Upper lobe of right lung (tissue), 1 donor: ENCODE measurements at places on chromosomes 4 and X. TPM values are rescaled to one million over a fixed set of nuclear protein-coding genes. Genes with fewer than 3 reads are reported as not detected.

GAGE13 gene
- total RNA-seq: not detected

DNA sequence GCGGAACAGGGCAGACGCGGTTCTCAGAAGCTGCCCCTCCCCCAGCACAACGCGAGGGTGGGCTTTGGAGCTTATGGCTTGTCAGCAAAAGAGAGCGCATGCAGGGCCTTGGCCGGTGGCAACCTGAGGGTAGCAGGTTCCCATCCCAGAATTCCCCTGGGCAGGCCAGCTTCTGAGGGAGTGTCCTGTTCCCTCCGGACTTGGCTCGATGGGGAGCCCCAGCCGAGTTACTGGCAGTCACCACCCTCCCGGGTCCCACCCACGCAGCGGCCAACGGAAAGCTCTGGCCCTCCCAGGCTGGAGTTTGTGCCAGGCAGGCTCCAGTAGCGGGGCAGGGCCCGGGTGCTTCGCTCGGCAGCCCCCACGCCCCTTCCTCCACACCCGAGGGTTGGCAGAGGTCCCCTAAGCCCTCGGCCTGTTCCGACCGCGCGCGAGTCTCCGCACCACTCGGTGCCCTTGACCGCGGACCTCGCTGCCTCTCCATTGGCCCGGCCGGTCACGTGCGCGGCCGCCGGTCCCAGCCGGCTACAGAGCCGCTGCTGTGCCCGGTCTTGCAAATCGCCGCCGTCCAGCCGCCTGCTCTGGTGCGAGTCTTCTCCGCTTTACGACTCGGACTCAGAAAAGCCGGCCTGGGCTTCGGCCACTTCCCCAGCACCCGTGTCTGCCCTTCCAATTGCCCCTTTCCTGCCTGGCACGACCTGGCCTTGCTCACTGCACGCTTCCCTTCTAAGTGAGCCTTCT, 20.9 kb upstream of the MTM1 start:
- peak overlapping the region; percentile 85 for H3K27ac ChIP-seq
- H3K36me3 ChIP-seq: no peaks in the 10 kb centered on the region
- H3K27me3 ChIP-seq: no peaks in the 10 kb centered on the region
- peaks cover 4% of the 10 kb centered on the region for H3K4me1 ChIP-seq
- peak overlapping the region; percentile 43 for H3K4me3 ChIP-seq

ZNF732 gene
- 0.23 TPM for total RNA-seq

PPAT gene
- 5.8 TPM for total RNA-seq

DNA sequence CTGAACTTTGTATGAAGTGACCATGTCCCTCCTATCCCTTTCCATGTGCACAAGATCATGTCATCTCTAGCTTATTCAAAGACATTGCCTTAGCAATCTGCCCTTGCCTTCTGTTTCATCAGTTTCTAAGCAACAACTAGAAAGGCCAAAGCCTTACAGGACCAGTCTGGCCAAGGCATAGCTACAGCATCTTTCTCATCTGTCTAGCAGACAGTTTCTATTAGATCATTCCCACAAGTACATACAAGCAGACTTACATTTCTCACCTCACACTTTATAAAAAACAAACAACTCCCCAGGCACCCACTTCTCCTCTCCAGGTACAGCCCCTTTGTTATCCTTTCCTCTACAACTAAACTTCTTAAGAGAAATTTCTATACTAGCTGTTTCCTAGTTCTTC, 188.7 kb upstream of the AADAT start:
- H3K27me3 ChIP-seq: no peaks in the 10 kb centered on the region
- no peak for DNase-seq
- H3K27ac ChIP-seq: no peak overlapping the region
- H3K4me3 ChIP-seq: no peak overlapping the region
- H3K4me1 ChIP-seq: no peaks in the 10 kb centered on the region

DNA sequence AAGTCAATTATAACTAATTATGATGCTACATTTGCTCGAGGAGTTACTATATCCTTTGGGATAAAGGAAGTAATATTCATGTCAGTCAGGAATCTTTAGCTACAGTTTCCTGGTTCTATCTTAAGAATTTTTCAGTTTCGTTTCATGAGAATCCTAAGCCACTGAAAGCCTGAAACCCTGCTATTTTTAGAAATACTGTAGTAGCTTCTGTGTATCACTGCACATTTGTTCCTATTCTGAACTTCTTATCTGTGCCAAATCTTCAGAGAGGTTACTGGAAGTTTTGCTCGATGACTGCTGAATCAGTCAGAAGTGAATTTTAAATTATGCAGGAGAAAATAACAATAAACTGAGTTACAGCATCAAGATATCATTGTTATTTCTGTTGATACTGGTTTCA, 249.2 kb downstream of the TENM3 start:
- peak overlapping the region; percentile 17 for H3K4me3 ChIP-seq
- no peaks in the 10 kb centered on the region for H3K36me3 ChIP-seq
- no peak for DNase-seq
- H3K27ac ChIP-seq: no peak overlapping the region
- H3K4me1 ChIP-seq: no peaks in the 10 kb centered on the region
- H3K27me3 ChIP-seq: no peaks in the 10 kb centered on the region

DNA sequence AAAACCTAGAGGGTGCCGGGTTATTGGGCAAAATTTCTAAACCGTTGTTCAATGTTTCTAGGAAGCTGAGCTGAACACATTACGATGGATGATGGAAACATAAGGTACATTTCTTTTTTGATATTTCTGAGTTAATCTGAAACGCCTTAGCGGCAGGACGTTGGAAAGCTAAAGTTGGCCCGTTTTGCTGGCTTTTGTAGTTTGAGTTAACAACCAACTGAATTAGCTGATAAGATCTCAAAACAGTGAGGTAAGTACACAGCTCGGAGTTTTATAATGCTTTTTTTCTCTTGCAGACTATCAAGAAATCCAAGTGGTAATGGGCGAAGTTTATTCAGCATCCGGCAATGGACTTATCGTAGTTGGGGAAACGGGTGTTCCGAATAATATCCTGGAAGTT, 73.5 kb downstream of the PRSS12 start:
- H3K36me3 ChIP-seq: peaks cover 10% of the 10 kb centered on the region
- H3K27me3 ChIP-seq: no peaks in the 10 kb centered on the region
- peaks cover 31% of the 10 kb centered on the region for H3K4me1 ChIP-seq
- H3K27ac ChIP-seq: peak overlapping the region; percentile 97

DNA sequence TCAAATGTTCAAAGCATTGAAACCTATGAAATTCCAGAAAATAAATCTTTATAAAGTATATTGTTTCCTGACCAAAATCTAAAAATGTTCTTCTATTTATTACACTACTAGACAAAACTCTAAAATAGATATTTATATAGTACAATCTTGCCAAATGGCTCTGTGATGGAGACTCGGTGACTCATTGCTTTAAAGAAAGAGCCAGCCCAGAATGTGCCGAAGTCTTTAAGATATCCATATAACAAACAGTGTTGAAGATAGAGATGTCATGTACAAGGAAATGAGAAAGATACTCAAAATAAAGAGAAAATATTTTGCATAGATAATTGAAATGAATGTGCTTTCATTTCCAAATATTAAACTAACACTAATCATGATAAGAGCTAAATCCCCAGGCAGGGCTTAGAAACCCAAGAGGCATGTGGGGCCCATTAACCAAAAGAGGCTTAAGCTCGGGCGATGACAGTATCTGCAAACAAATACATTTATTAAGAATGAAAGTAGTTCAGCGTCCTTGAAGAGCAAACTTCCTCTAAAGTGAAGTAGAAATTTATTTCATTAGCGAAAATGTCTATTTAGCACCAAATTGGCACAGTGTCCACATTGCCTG, 102.1 kb upstream of the FAM9B start:
- H3K4me3 ChIP-seq: no peak overlapping the region
- H3K27ac ChIP-seq: no peak overlapping the region
- H3K36me3 ChIP-seq: no peaks in the 10 kb centered on the region
- no peak for DNase-seq

ITM2A gene
- 44.4 TPM for total RNA-seq

PDE5A gene
- 58.0 TPM for total RNA-seq

DNA sequence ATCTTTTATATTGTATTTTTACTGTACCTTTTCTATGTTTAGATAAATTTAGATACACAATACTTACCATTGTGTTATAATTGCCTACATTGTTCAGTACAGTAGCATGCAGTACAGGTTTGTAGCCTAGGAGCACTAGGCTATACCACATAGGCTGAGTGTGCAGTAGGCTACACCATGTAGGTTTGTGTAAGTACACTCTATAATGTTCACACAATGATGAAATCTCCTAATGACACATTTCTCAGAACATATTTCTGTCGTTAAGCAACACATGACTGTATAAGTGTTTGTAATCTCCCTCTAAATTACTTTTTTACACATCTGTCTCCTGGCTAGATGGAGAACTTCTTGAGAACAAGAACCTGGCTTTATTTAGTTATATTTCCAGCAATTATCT, 40.3 kb downstream of the UCHL1 start:
- no peak for DNase-seq
- no peaks in the 10 kb centered on the region for H3K36me3 ChIP-seq
- no peak overlapping the region for H3K27ac ChIP-seq
- no peaks in the 10 kb centered on the region for H3K27me3 ChIP-seq

RGN gene
- total RNA-seq: 15.4 TPM

- no peaks in the 10 kb centered on the region for H3K4me1 ChIP-seq
- no peaks in the 10 kb centered on the region for H3K27me3 ChIP-seq
- H3K27ac ChIP-seq: no peak overlapping the region
- H3K4me3 ChIP-seq: no peak overlapping the region
- DNase-seq: no peak
Measured at GRCh38 chrX:116342903-116343302, 93.5 kb upstream of the SLC6A14 start.

DNA sequence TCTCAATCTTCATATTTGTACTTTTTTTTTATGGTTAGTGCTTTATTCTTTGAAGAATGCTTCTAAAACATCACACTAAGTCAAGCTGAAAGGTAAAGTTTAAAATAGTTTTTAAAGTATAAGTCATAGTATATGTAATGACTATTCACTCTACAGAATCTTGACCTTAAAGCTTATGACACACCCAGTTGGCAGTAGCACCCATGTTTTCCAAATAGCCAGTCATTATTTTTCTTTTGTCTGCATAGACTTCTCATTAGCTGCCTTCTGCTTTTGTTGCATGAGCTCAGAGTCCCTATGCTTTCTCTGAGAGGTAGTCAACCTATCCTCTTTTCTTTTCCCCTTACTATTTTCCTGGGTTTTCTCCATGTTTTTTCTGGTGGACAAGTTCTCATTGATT, 231.5 kb downstream of the PCDH18 start:
- H3K36me3 ChIP-seq: no peaks in the 10 kb centered on the region
- no peak overlapping the region for H3K4me3 ChIP-seq
- DNase-seq: no peak
- no peak overlapping the region for H3K27ac ChIP-seq
- H3K4me1 ChIP-seq: no peaks in the 10 kb centered on the region
- H3K27me3 ChIP-seq: no peaks in the 10 kb centered on the region

CYBB gene
- 225 TPM for total RNA-seq

- no peaks in the 10 kb centered on the region for H3K36me3 ChIP-seq
- H3K4me3 ChIP-seq: no peak overlapping the region
- no peak for DNase-seq
- no peaks in the 10 kb centered on the region for H3K4me1 ChIP-seq
- no peak overlapping the region for H3K27ac ChIP-seq
Measured at GRCh38 chrX:109830157-109830703, 97.2 kb upstream of the ACSL4 start.

USP26 gene
- not detected for total RNA-seq

- no peaks in the 10 kb centered on the region for H3K36me3 ChIP-seq
- H3K27me3 ChIP-seq: no peaks in the 10 kb centered on the region
- H3K4me1 ChIP-seq: no peaks in the 10 kb centered on the region
- H3K4me3 ChIP-seq: no peak overlapping the region
Measured at GRCh38 chrX:75781611-75782010, 3.4 kb downstream of the MAGEE2 start.

GRCh38 chr4:124933521-124933920, 221.0 kb upstream of the ANKRD50 start:
- H3K4me3 ChIP-seq: no peak overlapping the region
- peaks cover 10% of the 10 kb centered on the region for H3K4me1 ChIP-seq
- no peak for DNase-seq
- no peaks in the 10 kb centered on the region for H3K27me3 ChIP-seq
- no peaks in the 10 kb centered on the region for H3K36me3 ChIP-seq

GRCh38 chr4:111556141-111556781, 589.0 kb upstream of the FAM241A start:
- no peak overlapping the region for H3K27ac ChIP-seq
- no peak overlapping the region for H3K4me3 ChIP-seq
- DNase-seq: no peak
- H3K36me3 ChIP-seq: no peaks in the 10 kb centered on the region
- no peaks in the 10 kb centered on the region for H3K4me1 ChIP-seq

DNA sequence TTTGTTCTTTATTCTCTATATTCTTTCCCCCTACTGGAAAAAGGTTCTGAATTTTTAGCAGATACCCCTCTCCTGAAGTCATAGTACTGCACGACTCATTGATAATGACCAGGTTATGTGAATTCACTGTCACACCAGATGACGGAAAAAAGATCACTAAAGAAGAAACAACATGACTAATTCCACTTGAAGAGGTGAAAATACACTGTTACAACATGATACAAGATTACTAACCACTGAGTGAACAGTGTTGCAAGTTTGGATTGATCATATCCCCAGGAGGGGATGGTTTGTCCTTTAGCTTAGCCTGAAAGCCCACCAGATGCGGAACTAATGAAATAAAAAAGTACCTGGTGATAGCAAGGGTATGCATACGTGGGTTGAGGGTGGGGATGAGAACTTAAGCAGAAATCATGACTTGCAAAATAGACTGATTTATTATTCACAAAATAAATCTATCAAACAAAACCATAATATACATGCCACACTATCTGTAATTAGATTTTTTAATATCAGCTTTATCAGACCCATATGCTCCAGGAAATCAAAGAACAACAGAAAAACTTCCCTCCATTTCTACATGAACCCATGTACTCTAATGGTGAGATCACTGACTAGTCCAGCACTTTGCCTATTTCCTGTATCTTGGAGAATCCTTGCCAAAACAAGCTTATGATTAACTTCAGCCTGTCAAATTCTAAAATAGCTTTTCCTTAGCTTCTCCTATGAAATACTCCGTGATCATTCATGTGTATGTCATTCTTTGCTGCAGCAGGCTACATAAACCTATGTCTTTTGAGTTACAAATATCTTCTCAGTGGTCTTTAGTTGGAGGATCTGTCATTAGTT, 257.4 kb upstream of the AGA start:
- DNase-seq: no peak
- no peaks in the 10 kb centered on the region for H3K36me3 ChIP-seq
- no peak overlapping the region for H3K4me3 ChIP-seq
- no peaks in the 10 kb centered on the region for H3K27me3 ChIP-seq
- H3K27ac ChIP-seq: no peak overlapping the region
